Pancreas (tissue), 10 donors: ENCODE measurements at places on chromosomes 4 and X.

- peak; percentile 21 for DNase-seq
These were observed 103.4 kb upstream of the PAK3 start for GRCh38 chrX:110992611-110993010.

DNA sequence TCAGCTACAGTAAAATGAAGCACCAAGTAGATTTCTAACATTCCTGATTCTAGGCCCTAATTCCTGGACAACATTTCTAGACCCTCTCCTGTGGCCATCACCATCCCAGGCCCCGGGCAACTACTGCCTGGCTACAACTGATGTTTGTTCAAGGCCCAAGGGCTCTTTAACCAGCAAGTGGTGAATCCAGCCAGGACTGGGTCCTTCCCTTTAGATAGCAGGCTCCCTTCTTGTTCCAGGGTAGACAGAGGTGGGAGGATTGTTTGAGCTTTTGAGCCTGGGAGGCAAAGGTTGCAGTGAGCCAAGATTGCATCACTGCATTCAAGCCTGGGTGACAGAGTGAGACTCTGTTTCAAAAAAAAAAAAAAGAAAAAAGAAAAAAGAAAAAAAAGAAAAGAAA lies 12.7 kb upstream of the AADAT start:
- no peak for DNase-seq

GRCh38 chr4:41058426-41058825 lies 155.9 kb downstream of the APBB2 start:
- no peak for DNase-seq

GRCh38 chr4:4268776-4269175 lies 20.8 kb upstream of the TMEM128 start:
- DNase-seq = no peak

DNA sequence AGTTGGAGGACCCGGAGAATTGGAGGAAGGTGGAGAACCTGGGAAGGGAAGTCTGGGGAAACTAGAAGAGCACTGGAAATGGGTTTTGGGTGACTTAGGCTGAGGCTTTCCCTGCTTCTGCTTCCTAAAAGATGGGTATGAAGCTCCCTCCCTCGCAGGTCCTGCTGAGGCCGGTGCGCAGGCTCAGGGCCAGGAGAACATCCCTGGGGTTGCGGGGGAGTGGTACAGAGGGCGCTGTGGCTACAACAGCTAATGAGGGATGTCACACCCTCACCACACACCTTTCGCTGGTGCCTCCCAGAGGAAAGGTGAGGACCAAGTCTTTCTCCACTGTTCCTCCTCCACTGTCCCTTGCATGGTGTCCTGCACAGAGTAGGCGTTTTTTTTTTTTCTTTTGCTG lies 15.8 kb downstream of the APLN start:
- DNase-seq = no peak

DNA sequence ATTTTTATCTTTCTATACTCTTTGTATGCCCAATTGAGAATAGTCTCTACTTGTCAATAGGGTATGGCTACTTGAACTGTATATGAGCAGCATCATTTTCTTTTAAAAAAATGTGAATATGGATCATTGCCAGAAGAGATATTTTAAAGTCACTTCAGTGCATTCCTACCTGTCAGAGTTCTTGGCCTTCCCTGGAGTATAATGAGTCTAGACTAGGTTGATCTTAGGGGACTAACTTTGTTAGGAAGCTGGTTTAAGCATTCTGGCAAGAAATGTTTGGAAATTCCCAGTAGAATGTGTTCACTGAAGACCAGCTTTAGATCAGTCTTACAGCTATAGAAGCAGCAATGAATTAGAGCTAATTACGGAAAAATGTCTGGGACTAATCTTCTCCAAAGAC lies 178.2 kb downstream of the FAT4 start:
- no peak for DNase-seq

DNA sequence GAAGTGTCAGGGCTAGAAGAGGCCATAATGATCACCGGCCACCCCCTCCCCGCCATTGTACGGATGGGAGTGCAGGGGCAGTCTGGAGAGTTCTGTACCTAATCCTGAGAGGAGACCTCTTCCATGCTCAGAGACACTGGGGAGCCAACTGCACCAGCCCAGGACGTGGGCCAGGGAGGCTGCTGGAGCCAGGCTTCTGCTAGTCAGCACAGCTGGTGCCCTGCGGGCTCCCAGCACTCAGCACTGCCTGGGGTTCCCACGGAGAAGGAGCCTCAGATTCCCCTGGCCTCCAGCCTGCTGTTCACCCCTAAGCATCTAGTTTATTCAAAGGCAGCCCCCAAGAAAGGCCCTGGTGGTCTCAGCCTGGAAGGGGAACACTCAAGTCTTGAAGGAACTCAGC lies 28.8 kb downstream of the ABLIM2 start:
- DNase-seq = peak; percentile 24

DNA sequence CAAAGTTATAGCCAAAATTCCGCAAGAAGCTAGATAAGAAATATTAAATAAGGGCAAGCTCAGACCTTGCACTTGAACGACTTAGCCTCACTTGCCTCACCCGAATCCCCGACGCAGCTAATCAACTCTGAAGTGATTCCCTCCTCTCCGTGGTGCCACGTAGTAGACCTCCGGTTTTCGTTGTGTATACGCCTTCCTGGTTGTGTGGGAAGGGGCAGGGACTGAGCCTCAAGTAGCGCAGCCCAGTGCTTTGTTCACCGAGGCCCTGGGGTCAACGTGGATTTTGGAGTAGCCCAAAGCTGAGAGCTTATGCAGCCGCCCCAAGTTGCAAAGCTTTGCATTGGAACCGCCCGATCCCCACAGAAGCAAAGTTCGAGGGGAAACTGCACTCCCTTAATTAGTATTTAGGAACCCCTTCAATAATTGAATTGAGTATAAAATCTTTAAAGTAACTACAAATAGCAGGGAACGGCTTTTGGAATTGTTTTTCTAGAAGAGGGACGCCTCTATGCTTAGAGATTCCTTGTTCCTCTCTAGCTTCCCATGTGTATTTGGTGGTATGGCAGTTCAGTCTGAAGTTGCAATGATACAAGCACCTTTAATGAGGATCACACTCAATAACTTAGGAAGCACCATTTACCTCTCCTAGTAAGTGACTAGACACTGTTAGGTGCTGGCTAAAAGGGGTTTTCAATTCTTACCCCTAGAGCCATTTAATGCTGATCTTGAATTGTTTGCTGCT lies 55.7 kb downstream of the LINC00632 start:
- DNase-seq = no peak

DNA sequence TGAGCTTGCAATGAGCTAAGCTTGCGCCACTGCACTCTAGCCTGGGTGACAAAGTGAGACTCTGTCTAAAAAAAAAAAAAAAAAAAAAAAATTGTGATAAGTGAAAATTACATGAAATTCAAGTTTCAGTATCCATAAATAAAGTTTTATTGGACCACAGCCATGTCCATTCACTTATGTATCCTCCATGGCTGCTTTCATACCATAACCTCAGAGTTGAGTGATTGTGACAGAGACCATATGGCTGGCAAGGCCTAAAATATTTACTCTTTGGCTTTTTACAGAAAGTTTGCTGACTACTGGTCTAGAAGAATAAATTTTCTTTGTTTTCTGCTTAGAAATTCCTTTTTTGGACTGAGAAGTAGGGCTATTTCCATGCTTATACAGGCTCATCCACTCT lies 11.8 kb upstream of the SHISA3 start:
- no peak for DNase-seq

DNA sequence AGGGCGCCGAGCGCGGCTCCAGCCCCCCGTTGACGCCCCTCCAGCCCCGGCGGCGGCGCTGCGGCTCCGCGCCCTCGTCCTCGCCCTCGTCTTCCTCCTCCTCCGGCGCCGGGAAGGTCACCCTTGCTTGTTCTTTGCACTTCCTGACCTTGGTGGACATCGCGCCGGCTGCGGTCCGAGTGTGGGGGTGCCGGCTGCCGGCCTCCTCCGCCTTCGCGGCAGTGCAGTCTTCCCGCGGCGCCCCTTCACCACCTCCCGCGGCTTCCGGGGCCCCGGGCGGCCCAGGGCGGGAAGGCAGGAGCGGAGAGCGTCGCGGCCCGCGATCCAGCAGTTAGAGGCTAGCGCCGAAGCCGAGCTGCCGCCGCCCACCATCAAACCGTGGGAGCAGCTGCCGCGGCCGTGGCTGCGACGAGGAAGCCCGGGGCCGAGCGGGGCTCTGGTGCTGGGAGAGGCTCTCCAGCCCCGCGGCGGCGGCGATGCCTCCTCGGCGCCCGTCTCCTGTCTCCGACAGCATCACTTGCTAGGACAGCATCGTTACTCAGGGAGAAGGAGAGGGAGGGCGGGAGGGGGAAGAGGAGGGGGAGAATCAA lies at the start of gene TRPC3:
Gene TRPC3, minus strand, starts transcription at position 540 of the 590 bp plus-strand sequence. Its CDS starts 380 bp downstream, at position 160.
- peak; percentile 67 for DNase-seq
